ENCODE measurements at places on chromosomes 13 and 19.

DNA sequence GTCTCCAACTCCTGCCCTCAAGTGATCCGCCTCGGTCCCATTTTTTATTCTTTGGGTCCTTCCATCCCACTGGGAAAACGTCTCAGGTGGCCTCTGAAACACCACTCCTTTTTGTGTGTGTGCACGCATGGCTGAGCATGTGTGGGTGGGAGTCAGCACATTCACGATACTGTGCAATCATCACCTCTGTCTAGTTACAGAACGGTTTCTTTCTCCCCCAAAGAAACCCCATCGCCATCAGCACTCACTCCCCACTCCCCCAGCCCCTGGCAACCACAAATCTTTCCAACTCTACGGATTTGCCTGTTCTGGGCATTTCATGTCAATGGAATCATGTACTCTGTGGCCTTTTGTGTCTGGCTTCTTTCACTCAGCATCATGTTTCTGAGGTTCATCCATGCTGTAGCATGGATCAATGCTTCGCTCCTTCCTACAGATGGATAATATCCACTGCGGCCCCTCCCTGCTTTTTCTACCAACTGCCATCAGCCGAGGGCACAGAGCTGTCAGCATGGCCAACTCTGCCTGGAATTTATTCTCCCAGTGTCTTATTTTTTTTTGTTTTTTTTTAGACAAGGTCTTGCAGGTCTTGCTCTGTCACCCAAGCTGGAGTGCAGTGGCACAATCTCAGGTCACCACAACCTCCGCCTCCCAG, 9.7 kb downstream of the F2RL3 start:
- DNase-seq = no peak

GRCh38 chr19:53982611-53983010, 8.8 kb upstream of the CACNG6 start:
- peak; percentile 68 for DNase-seq

- peak; percentile 62 for DNase-seq
Observed at GRCh38 chr19:2246801-2247361, 2.2 kb upstream of the AMH start.

GRCh38 chr19:48637449-48637947, 319 bp upstream of the DBP start:
- DNase-seq = peak; percentile 100

DNA sequence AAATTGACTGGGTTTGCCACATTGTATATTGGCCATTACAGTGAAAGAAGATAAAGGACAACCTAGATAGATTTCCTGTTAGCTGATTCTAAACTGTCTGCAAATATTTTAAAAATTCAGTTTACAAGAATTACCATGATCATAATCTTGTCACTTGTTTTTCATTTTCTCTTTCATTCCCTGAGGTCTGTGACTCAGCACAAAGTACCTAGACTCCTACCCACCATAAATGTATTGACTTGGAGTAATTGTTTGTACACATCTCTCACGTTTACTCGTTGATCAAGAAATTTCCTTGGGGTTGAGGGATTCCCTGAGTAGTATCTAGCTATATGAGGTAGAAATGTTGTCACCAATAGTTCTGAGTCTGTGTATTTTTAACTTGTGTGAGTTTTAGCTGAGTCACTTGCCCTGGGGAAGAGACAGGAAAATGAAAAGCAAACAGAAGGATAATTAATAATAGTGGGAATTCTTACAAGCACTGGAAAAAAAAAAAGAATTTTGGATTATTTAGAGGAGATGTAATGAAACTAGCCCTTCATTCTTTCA, 299.2 kb upstream of the DACH1 start:
- no peak for DNase-seq

GRCh38 chr13:109669234-109669612, 117.2 kb downstream of the IRS2 start:
- DNase-seq = no peak

DNA sequence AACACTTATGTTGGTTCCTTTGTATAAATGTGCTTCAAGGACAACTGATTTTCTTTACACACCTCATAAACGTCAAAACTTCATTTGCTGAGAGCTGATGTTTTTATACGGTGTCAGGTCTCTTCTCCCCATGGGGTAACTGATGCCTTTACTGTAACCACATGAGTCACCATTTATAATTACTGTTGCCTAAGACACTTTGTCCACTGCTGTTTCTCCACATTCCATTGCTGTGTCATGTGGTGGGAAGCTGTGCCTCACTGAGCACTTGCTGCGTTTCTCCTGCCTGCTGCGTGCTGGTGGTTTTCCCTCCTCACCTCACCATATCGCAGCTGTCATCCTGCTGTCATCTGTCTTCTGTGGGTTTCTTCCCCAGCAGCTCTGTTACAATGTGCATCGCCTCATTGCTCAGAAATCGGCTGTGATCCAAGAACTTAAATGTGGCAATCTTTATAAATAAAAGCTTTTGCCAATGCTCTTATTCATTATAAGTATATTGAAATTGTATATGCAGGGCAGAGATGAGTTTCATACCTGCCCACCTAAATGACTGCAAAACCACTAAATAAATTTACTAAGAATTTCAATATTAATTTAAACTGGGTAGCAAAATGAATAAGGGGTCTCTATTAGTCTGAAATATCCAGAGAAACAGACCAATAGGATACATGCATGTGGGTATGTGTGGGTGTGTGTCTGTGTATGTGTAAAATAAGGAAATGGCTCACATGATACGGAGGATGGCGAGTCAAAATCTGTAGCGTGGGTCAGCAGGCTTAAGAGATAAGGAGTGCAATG, 547.0 kb upstream of the SLITRK5 start:
- DNase-seq = peak; percentile 100

DNA sequence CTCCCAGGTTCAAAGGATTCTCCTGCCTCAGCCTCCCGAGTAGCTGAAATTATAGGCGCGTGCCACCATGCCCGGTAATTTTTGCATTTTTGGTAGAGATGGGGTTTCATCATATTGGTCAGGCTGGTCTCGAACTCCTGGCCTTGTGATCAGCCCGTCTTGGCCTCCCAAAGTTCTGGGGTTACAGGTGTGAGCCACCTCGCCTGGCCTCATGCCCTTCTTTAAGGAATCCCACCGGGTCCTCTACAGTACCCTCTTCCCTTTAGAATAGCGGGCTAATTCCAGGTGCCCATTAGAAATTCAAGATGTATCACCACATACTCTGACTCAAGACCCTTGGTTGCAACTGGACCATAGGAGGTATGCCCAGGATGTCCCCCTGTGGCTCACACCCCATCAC, 74.2 kb upstream of the ZNF536 start:
- DNase-seq = no peak

GRCh38 chr13:107066355-107066754, 498.4 kb upstream of the ARGLU1 start:
- DNase-seq = no peak

DNA sequence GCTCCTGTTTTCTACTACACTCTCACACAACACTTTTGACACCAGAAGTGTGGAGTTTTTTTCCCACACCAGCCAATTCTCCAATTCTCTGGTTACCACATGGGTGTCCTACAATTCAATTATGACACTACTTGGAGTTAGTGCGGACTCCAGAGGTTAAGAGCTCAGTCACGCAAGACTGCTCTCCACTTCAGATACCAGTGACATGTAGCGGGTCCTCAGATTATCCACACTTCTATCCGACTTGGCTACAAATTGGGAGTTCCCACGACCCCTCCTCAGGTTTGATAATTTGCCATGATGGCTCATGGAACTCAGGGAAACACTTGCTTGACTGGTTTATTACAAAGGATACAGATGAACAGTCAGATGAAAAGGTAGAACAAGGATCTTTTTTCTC, 32.9 kb downstream of the PAN3 start:
- no peak for DNase-seq

GRCh38 chr19:29687244-29687896, 22.1 kb downstream of the PLEKHF1 start:
- peak; percentile 94 for DNase-seq

DNA sequence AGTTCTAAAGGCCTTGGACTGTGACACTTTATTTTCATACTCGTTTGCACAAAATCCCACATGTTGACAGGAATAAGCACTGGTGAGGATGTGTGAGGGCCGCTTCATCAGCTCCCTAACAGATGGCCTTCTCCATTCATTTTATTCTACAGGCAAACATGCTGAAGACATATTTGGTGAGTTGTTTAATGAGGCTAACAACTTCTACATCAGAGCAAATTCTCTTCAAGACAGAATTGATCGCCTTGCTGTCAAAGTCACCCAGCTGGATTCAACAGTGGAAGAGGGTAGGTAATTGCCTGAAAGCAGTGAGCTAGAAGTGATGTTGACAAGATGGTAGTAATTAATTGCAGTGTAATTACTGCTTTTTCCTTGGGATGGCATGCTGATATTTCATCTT, 95.7 kb downstream of the GPR12 start:
- DNase-seq = no peak

- DNase-seq = no peak
Observed at GRCh38 chr19:17078920-17079709, 3.5 kb downstream of the MYO9B start.

DNA sequence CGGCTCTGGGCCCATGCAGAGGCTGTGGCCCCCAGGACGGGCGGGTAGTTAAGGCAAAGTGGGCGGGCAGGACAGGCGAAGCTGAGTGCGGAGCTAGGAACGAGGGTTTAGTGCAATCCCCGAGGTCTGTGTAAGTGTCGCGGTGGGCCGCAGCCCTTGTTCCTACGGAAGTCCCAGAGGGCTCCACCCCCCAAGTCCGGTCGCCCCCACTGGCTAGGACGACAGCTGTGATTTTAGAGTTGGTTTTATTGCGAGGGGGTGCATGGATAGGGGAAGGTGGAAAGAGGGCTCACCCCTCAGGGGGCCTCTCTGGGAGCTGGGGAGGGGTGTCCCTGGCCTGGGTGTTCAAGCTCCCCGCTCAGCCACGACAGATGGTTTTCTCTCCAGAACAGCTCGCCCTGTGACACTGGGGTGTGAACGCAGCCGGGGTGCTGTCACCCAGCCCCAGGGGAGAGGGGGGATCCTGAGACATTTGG, 21.7 kb downstream of the ZBTB7A start:
- DNase-seq = no peak

- DNase-seq = peak; percentile 64
Observed at GRCh38 chr13:45325806-45326205, 15.2 kb downstream of the TPT1 start.

DNA sequence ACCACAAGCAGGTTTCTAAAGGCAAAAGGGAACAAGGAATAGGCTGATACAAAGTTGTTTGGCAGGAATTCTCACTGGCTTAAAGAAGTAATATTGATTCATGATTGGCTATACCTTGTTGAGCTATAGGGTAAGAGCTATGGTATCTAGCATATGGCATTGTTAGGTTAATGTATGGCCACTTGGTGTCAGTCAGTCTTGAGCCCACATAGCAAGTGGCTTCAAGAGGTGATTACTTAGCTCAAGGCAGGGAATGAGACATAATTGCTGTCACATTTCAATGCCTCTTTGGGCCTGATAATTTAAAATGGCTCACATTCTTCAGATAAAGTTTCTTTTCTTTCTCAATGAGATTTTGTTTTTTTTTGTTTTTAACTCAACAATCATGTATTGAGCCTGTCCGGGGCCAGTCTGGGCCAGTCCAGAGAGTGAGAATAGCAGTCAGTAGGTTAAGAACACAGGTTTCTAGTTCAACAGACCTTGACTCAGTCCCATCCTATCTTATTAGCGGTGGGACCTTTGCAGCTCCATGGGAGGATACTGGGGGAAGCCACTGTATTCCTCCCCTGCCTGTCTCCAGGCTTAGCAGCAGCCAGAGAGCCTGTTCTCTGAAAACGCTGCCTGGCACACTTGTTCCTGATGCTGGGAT, 45.8 kb upstream of the RCBTB2 start:
- no peak for DNase-seq

GRCh38 chr13:99988529-99989275, 7.1 kb downstream of the ZIC2 start:
- no peak for DNase-seq

- DNase-seq = no peak
Observed at GRCh38 chr13:31605076-31605860, 134.1 kb upstream of the RXFP2 start.

DNA sequence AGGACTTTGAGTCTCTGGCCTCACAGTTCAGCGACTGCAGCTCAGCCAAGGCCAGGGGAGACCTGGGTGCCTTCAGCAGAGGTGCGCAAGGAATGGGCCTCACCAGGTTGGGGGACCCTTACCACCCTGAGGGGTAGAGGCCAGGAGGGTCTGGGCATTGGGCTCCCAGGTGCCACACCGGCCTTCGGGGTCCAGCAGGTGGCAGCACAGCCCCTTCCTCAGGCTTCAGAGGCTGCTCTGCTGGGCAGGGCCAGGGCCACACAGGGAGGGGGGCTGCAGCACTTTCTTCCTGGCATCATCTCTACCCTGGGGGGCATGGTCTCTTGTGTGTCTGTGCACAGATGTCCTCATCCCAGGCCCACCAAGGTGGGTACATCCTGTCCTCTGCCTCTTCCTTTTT, 12.9 kb downstream of the PIN1 start:
- DNase-seq = no peak

- peak; percentile 27 for DNase-seq
Observed at GRCh38 chr19:21109116-21109515, 27.1 kb downstream of the ZNF714 start.

DNA sequence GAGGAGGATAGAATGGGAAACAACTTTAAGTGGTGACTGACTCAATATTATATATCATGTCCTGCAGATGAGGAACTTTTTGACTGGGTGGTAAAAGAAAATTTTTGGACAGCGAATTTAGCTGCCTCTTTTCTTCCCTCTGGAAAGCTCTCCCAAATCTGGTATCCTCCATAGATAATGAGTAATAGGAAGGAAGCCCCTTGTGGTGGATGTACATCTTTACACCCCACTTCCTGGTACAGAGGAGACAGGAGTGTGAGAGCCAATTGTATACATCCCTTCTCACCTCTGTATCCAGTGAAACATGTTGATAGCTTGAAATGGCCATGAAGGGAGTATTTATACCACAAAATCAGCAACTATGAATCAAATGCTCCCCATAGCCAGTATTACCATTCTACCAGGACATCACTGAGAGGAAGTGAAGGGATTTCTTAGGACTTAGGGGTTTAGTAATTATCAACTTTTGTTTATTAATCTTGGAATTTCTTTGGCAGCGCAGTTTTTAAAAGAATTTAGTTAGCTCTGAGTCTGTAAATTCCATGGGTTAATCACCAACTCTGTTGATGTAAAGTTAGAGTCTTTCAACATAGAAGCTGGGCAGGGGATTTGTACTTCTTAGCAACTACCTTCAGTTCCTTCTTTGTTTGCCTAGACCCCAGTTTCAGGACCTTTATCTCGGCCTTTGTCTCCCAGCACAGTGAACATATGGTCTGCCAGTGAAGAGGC, 17.0 kb upstream of the TDRD3 start:
- DNase-seq = no peak
